ENCODE measurements at places on chromosomes 3 and 15.

- no peak for DNase-seq
Observed at GRCh38 chr15:29456255-29456654, 186.6 kb upstream of the NSMCE3 start.

- DNase-seq = no peak
Observed at GRCh38 chr15:51752888-51753287, 1.5 kb downstream of the TMOD2 start.

DNA sequence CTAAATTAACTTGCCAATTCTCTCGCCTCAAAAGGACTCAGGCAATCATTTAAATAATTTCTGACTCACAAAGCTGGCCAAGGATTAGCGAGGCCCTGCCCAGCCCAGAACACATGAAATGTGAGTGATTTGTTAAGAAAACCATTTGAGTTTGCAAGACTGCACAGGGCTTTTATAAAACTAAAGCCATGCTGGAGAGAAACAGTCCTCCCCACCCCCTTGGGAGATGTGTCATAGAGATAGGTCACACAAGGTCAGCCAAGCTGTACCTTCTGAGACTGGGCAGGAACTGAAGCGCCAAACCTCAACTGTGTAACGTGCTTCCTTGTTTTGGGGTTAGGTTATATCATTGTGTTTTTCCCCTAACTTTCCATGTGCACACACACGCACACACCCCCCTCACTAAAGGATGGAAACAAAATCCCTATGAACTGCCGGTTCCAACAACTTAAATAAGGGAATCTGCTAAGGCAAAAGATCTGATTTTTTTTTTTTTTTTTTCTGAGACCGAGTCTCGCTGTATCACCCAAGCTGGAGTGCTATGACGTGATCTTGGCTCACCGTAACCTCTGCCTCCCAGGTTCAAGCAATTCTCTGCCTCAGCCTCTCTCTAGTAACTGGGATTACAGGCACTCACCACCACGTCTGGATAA lies 8.1 kb downstream of the SPATA12 start:
- peak; percentile 82 for DNase-seq

- DNase-seq = no peak
Observed at GRCh38 chr3:179432451-179432850, 18.8 kb downstream of the GNB4 start.
